Spleen (tissue), 13 donors: ENCODE measurements at places on chromosomes 2 and 18. TPM values are rescaled to one million over a fixed set of nuclear protein-coding genes. Genes with fewer than 3 reads are reported as not detected.

The CFAP53 gene
- total RNA-seq = not detected

- no peaks in the 10 kb centered on the region for H3K4me1 ChIP-seq
- no peaks in the 10 kb centered on the region for H3K36me3 ChIP-seq
- DNase-seq = no peak
- no peak overlapping the region for H3K4me3 ChIP-seq
- no peak overlapping the region for H3K27ac ChIP-seq
Observed at GRCh38 chr2:70728128-70728527, 39.9 kb downstream of the ADD2 start.

DNA sequence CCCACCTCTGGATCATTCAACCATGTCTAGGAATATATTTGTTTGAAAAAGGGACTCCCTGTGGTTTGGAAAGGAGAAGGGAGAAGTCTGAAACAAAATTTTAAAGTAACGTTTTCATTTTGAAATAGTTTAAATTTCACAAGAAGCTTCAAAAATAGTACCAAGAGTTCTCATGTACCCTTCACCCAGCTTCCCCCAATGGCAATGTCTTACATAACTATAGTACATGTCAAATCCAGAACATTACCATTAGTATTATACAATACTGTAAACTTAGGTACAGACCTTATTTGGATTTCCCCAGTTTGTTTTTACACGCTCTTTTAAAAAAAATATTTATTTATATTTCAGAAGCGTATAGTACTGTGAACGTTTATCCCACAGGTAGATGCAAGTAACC lies 4.0 kb upstream of the LYG2 start:
- H3K4me1 ChIP-seq = no peaks in the 10 kb centered on the region
- DNase-seq = no peak
- H3K4me3 ChIP-seq = no peak overlapping the region
- no peaks in the 10 kb centered on the region for H3K36me3 ChIP-seq

GRCh38 chr2:71801556-71801955 lies 346.1 kb downstream of the CYP26B1 start:
- no peak for DNase-seq
- no peaks in the 10 kb centered on the region for H3K36me3 ChIP-seq
- no peaks in the 10 kb centered on the region for H3K27me3 ChIP-seq
- H3K4me3 ChIP-seq = no peak overlapping the region
- peak overlapping the region; percentile 28 for H3K27ac ChIP-seq
- H3K4me1 ChIP-seq = no peaks in the 10 kb centered on the region

DNA sequence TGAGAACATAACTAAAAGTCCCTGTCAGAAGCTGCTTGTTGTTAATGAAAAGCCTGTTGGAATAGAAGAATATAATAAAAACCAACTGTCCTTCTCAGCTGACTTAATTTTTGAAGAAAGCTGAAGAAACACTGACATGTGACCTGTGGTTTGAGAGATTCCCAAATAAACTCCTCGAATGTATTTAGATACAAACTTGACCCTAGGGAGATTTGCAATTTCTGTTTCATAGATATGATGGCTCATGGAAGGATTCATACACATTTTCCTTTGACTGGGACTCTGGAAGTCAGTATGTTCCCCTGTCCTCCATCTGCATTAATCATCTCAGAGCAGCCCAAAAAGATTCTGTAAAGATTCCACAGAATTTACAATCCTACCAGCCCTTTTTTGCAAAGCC lies 195.1 kb downstream of the TMEM247 start:
- no peak overlapping the region for H3K27ac ChIP-seq
- H3K27me3 ChIP-seq = no peaks in the 10 kb centered on the region
- DNase-seq = no peak
- H3K36me3 ChIP-seq = no peaks in the 10 kb centered on the region
